Cerebellum (tissue), 4 donors: ENCODE measurements at places on chromosomes 1 and 21. TPM values are rescaled to one million over a fixed set of nuclear protein-coding genes. Genes with fewer than 3 reads are reported as not detected.

The ANXA9 gene
- total RNA-seq, result 0.18 TPM

The ITGB3BP gene
- 35.2 TPM for total RNA-seq

The CD5L gene
- total RNA-seq, result 0.27 TPM

The CFHR3 gene
- not detected for total RNA-seq

The TLR5 gene
- 3.3 TPM for total RNA-seq

The TMEM52 gene
- total RNA-seq, result 0.82 TPM

The KRTAP21-2 gene
- total RNA-seq, result not detected

The FAM131C gene
- 1.8 TPM for total RNA-seq
